ENCODE measurements at places on chromosomes 16 and 17.

GRCh38 chr17:79413611-79414010 lies 197.2 kb downstream of the RBFOX3 start:
- H3K27me3 ChIP-seq, result no peaks in the 10 kb centered on the region
- no peak overlapping the region for H3K27ac ChIP-seq
- no peak overlapping the region for H3K4me3 ChIP-seq
- no peaks in the 10 kb centered on the region for H3K36me3 ChIP-seq
- DNase-seq, result no peak
- H3K4me1 ChIP-seq, result no peaks in the 10 kb centered on the region

DNA sequence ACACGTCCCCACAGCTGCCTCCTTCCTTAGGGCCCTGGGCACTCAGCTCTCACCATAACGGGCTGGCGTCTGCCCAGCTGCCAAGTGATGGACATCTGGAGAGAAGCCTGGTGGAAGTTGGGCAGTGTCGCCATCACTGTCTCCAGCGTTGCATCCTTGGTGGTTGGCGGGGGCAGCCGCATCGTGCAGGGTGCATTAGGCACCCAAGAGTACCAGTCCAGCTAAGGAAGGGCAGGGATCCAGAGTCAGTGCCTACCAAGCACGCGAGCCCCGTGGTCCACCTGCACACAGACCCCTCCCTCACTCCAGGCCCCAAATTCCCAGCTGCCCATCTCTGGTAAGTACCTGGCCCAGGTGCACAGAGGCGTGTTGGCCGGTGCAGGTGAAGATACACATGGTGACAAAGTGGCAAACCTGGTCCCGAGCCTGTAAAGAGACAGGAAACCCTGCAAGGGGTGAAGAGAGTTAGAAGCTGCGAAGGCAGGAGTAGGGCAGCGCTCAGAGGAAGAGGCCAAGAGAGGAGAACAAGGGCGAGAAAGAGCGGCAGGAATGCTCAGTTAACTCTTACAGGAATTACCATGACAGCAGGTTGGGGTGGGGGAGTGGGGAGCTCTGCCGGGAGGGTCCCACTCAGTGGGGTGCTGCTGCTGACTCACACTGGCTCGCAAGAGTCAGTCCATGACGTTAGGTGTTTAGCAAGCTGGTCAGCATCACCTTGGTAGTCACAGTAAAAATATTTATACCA lies 9.5 kb downstream of the ALOX15 start:
- H3K36me3 ChIP-seq, result no peaks in the 10 kb centered on the region
- H3K27me3 ChIP-seq, result peaks cover 31% of the 10 kb centered on the region
- H3K4me1 ChIP-seq, result peaks cover 15% of the 10 kb centered on the region
- no peak overlapping the region for H3K4me3 ChIP-seq
- no peak for DNase-seq

DNA sequence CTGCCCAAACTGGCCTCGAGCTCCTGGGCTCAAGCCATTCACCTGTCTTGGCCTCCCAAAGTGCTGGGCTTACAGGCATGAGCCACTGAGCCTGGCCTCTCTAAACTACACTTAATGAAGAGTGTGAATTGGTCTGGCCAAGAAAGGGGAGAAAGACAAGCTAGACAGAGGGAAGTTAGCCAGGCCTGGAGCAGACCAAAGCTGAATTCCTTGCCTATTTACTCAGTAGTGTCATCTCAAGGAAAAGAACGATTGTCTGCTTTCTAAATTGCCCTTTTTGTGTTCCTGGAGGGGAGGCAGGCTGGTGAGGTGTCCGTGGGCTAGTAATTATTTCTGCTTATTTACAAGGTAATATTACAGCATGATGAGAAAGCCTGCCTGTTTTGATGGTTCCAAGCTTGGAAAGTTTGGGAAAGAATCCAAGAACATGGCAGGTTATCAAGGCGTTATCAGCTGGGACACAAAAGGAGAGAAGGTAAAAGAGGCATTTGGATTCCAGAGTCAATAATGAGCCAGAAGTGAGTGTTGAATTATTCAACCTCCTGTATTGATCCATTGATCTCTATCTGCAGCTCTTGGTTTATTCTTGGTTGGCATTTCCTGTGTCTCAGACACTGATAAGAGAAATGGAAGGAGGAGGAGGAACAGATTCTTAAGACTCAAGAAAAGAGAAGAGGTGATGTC lies 6.3 kb upstream of the CBFB start:
- no peak for DNase-seq
- no peaks in the 10 kb centered on the region for H3K27me3 ChIP-seq
- no peaks in the 10 kb centered on the region for H3K36me3 ChIP-seq
- no peak overlapping the region for H3K27ac ChIP-seq

DNA sequence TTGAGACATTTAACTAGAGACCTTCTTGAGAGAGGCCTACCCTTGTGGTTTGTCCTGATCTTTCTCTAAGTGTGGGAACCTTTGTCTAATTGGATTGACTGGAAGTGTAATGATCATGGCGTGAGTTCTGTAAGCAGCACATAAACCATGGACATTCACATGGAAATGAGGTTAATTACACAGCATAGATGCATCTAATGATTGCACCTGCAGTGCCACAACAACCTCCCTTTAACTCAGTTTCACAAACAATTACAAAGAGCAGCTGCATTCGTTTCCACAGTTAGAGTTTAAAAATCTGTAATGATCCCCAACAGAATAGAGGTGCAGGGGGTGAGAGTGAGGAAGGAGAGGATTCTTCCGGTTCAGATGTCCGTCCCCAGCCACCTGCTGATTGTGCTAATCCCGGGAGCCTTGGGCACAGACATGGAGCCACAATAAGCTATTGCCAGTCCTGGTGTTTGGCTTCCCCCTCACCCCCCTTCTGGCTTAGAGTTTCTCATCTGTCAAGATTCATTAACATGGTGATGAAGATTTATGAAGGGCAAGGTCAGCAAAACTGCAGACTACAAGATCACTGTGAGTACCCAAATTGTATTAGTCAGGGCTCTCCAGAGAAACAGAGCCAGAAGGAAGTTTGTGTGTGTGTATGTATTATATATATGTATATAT lies 659.2 kb upstream of the SOX9 start:
- H3K27ac ChIP-seq, result no peak overlapping the region
- H3K36me3 ChIP-seq, result no peaks in the 10 kb centered on the region
- DNase-seq, result no peak
- H3K4me3 ChIP-seq, result no peak overlapping the region
- no peaks in the 10 kb centered on the region for H3K4me1 ChIP-seq

DNA sequence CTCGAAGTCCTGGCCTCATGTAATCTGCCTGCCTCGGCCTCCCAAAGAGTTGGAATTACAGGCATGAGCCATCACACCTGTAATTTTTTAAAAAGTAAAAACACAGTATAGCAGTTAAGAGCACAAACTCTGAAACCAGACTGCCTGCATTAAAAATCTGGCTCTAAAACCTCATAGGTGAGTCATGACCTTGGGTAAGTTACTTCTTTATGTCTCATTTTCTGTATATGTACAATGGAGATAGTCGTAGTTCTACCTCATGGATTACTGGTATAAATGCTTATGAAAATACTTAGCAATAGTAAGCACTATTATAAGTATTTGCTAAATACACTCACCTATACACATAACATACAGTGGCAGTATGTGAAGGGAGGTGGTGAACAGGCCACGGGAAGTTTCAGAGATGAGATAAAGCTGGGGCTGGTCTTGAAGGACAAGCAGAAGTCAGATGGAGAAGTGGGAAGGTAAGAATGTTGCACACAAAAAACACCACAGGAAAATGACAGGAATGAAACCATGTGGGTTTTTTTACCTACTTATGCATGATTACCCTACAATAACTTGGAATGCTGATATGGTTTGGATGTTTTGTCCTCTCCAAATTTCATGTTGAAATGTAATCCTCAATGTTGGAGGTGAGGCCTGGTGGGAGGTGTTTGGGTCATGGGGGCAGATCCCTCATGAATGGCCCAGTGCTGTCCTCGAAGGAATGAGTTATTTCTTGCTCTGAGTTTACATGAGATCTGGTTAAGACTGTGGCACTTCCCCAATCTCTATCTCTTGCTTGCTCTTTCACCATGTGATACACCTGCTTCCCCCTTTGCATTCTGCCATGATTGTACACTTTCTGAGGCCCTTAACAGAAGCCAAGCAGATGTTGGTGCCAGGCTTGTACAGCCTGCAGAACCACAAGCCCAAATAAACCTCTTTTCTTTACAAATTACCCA lies 33.9 kb downstream of the ZNF652 start:
- DNase-seq, result no peak
- no peak overlapping the region for H3K27ac ChIP-seq
- no peaks in the 10 kb centered on the region for H3K36me3 ChIP-seq

- peak overlapping the region; percentile 49 for H3K4me3 ChIP-seq
- H3K27me3 ChIP-seq, result no peaks in the 10 kb centered on the region
- peaks cover 34% of the 10 kb centered on the region for H3K36me3 ChIP-seq
- peak overlapping the region; percentile 16 for H3K27ac ChIP-seq
Observed at GRCh38 chr17:81241648-81242420, 2.7 kb downstream of the NDUFAF8 start.

GRCh38 chr16:51163366-51163765 lies 12.3 kb upstream of the SALL1 start:
- no peak overlapping the region for H3K4me3 ChIP-seq
- H3K27me3 ChIP-seq, result no peaks in the 10 kb centered on the region
- H3K4me1 ChIP-seq, result no peaks in the 10 kb centered on the region
- no peak for DNase-seq

- DNase-seq, result no peak
- H3K4me3 ChIP-seq, result no peak overlapping the region
- H3K36me3 ChIP-seq, result peaks cover 69% of the 10 kb centered on the region
- peaks cover 3% of the 10 kb centered on the region for H3K4me1 ChIP-seq
Observed at GRCh38 chr17:81578561-81579225, 26.5 kb upstream of the FAAP100 start.

DNA sequence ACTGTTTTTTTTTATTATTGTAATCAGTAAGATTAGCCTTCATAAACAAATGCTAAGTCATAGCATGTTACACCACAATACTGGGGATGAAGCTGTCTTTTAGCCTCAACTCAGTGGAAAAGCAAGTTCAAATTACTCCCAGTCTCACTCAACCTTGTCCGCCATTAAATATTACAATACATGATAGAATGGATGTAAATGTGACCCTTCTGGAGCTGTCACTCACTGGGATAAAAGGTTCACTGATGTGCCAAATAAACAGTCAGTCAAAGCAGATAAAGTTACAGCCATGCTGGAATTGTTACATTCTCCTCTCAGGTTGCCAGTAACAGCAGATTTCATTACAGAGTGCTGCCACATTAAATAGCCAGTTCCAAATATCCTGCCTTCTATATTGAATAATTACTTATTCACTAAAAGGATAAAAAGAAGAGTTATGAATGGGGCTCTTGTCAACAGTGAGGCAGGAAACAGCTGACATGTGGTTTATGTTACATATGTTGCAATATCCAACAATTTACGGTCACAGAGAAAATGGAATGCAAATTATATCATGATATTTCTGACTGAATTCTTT lies 53.4 kb downstream of the BRIP1 start:
- no peak overlapping the region for H3K27ac ChIP-seq
- no peak for DNase-seq
- H3K36me3 ChIP-seq, result peaks cover 33% of the 10 kb centered on the region
- no peaks in the 10 kb centered on the region for H3K27me3 ChIP-seq

DNA sequence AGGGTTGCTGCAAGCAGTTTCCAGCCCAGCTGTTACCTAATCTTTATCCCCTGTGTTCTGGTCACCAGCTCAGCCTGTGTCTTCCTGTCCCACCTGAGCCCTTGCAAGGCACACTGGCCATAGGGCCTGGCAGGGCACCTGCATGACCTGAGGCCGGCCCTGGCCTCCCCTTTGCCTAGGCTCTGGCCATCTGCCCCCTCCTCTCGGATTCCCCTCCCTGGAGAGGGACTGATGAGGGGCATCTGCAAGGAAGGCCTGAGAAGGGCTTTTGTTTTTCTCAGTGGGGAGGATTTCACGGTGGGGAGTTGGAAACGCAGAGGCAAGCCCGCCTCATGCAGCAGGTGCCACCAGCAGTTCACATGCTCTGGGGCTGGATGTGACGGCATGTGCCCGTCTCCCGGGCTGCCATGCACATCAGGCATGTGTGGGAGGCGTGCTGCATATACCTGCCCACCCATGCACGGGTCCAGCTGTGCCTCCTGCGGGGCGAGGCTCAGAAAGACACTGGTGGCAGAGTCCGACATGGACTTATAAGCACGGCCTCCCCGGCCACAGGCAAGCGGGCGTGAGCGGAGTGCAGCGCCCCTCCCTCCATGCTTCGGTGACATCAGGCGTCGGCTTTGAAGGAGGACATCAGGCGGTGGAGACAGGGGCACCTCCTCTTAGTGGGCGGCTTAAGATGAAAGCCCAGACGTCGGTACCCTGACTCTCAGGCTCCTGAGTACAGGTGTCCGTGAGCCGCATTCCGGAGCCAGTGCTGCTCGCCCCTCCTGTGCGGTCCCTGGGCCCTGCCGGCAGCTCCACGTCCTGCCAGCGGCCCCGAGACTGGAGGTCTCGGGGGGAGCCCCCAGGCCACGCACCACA lies 16.5 kb downstream of the ASPSCR1 start:
- H3K4me3 ChIP-seq, result no peak overlapping the region
- no peaks in the 10 kb centered on the region for H3K27me3 ChIP-seq
- no peak for DNase-seq
- H3K36me3 ChIP-seq, result no peaks in the 10 kb centered on the region
- no peaks in the 10 kb centered on the region for H3K4me1 ChIP-seq

DNA sequence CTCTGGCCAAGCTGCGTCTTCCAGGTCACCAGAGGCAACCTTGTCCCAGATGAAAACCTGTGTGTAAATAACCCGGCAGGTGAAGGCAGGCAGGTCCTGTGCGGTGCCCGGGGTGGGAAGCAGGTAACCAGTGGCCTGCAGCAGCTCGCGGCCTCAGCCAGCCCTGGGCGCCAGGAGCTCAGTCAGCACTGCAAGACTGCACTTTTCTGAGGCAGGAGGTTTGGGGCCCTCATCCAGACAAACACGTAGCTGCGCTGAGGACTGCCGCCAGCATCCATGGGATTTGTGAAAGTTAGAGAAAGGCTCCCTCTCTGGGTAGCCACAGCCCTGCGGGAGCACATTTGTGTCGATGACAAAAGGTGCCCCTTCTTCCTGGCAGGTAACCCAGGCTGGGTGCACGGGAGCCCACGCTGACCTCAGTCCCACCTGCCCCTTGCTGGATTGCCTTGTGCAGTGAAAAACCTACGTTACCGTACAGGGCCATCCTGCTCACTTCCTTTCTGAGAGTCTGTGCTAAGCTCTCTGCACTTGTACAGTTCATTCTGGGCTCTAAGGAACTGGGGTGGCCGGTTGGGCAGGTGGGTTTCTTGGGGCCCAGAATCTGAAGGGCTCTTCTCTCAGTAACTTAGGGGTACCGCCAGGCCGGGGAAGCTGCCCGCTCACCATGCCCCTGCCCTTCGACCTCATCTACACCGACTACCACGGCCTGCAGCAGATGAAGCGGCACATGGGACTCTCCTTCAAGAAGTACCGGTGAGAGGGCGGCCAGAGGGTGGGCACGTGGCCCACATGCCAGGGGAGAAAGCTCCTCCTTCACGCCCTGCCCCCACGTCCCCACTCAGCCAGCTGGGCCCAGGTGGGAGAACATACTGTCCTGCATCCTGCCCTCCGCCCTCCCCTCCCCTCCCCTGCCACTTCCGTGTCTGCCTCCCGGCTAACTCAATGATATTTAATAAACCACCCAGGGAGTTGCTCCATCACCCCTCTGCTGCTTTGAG lies 56.4 kb downstream of the MGAT5B start:
- H3K27me3 ChIP-seq, result peaks cover 4% of the 10 kb centered on the region
- DNase-seq, result no peak
- no peak overlapping the region for H3K27ac ChIP-seq
- no peak overlapping the region for H3K4me3 ChIP-seq
- H3K36me3 ChIP-seq, result no peaks in the 10 kb centered on the region
- H3K4me1 ChIP-seq, result no peaks in the 10 kb centered on the region

GRCh38 chr16:59696495-59696894 lies 962.4 kb upstream of the GOT2 start:
- no peak for DNase-seq
- H3K36me3 ChIP-seq, result no peaks in the 10 kb centered on the region
- no peaks in the 10 kb centered on the region for H3K27me3 ChIP-seq

Data from activated T-helper 2 cell treated with anti-CD3 and anti-CD28 coated beads, Interferon-gamma antibody, Interleukin-2, Interleukin-4, amounts not matched to agents 10 μg/mL and 5 μg/mL and 100 μg/mL, durations not matched to agents 14 hours and 24 hours and 36 hours (primary cell).